GM06990 (cell line): ENCODE measurements at places on chromosomes 2 and 18.

DNA sequence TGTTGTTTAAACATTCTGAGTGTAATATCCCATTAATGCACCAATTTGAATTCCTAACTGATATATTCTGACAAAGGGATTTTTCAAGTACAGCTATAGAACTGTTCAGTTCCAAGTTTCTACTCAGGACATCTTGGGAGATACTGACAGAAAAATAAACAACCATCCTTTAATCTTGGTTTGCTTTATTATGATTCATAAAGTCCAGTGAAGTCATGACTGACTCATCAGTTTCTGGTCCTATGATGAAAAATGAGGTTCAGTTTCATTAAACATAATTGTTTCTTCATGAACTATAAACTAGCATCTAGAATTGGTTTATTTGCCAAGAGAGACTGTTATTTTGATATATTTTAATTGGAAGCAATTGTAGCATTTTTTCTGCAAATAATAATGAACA lies 896.2 kb downstream of the CCDC85A start:
- DNase-seq: no peak

GRCh38 chr2:46666044-46666679 lies 186.8 kb downstream of the TMEM247 start:
- no peak for DNase-seq

DNA sequence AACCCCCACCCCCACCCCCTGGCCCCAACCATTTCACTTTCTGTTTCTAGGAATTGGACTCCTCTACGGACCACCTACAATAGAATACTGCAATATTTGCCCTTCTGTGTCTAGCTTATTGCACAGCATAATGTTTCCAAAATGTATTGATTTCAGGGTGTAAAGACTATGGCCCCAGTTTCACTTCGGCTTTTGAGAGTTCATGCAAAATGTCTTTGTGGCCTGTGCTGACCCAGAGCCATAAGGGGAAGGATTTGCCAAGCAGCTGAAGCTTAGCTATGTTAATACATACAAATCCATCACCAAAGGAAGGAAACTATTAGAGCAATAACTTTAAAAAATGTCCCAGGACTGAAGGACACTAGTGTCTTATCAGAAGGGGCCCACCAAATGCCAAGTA lies 11.2 kb upstream of the ATP9B start:
- DNase-seq: no peak

DNA sequence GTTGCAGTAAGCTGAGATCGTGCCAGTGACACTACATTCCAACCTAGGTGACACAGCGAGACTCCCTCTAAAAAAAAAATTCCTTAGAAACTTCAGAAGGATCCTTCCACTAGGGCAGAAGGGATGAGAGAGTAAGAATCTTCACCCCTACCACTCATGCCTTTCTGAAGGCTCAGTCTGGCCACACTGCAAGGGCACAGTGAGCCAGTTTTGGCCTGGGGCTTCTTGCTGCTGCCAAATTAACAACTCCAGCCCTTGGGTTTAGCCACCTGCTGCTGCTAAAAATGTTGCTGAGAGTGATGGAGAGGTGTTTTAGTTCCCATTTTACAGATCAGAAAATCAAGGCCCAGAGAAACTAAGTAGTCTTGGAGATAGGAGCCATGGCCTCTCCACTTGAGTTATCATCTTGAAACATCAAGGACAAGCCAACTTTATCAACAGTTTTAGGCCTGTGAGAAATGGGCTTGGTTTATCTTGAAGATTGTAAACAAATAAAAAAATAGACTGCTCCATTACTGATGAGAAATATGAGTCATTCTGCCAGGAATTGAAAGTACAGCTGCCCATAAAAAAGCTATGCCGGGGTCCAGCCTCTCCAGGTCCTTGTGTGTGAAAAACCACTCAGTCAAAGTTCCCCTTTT lies 31.9 kb upstream of the CASP8 start:
- DNase-seq: no peak

DNA sequence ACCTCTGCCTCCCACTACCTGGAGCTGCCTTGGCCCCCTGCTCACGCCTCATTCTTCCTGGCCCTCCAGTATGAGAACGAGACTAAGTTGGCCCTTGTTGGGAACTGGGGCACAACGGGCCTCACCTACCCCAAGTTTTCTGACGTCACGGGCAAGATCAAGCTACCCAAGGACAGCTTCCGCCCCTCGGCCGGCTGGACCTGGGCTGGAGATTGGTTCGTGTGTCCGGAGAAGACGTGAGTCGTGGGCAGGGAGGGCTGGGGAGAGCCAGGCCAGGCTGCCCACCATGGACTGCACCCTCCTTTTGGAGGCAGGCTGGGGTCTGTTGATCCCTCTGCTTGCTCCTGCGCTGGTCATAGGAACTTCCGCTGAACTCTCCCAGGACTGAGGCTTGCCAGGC lies 114.7 kb downstream of the DYSF start:
- no peak for DNase-seq

- no peak for DNase-seq
Measured at GRCh38 chr2:120887741-120888231, 152.1 kb downstream of the GLI2 start.

- no peak for DNase-seq
Measured at GRCh38 chr2:177093371-177093770, 119.2 kb upstream of the HNRNPA3 start.

- peak; percentile 26 for DNase-seq
Measured at GRCh38 chr2:72993147-72993932, 76.0 kb downstream of the EMX1 start.
